Left ventricle myocardium superior (tissue), 1 donor: ENCODE measurements at places on chromosomes 3 and 15.

- DNase-seq = no peak
Measured at GRCh38 chr3:42532229-42532628, 29.8 kb downstream of the VIPR1 start.

DNA sequence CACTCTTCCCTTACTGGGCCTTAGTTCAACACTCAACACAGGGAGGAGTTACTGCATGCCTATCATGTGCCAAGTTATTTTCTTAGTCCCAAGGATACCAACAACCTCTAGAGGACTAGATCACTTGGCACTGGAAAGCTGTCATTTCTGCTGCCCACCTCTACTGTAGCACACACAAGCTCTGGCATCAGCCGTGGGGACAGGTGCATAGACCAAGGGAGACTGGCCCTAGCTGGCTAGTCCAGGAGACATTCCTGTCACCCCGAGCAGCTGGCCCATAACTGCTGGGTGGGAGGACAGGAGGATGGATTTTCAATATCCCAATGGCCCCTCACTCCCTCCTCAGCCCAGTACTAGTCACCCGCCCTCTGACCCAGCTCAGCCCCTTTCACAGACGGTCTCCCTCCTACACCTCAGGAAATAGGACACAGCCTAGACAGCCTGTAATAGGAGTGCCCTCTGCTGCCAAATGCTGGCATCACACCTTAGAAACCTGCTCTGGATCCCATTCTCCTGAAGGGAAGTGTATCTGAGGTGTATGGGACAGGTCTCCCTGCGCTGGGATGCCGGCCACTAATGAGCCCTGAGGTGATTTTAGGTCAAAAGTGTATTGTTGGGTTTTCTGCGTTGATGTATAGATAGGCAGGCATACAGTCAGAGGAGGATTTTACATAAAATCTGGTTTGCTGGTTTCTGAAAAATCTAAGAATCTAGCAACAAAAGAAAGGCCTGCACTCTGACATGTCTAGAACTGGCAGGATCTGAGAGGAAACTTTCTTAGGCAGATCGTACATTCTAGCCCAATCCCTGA is 3.4 kb upstream of the DZIP1L start:
- DNase-seq = peak; percentile 76

GRCh38 chr3:106729481-106729880 is 647.8 kb upstream of the CCDC54 start:
- no peak for DNase-seq

GRCh38 chr3:90011596-90011995 is 904.2 kb downstream of the EPHA3 start:
- no peak for DNase-seq

- DNase-seq = no peak
Measured at GRCh38 chr3:53612508-53612907, 118.1 kb downstream of the CACNA1D start.

GRCh38 chr3:32456429-32457130 is 46.1 kb downstream of the CMTM6 start:
- no peak for DNase-seq

DNA sequence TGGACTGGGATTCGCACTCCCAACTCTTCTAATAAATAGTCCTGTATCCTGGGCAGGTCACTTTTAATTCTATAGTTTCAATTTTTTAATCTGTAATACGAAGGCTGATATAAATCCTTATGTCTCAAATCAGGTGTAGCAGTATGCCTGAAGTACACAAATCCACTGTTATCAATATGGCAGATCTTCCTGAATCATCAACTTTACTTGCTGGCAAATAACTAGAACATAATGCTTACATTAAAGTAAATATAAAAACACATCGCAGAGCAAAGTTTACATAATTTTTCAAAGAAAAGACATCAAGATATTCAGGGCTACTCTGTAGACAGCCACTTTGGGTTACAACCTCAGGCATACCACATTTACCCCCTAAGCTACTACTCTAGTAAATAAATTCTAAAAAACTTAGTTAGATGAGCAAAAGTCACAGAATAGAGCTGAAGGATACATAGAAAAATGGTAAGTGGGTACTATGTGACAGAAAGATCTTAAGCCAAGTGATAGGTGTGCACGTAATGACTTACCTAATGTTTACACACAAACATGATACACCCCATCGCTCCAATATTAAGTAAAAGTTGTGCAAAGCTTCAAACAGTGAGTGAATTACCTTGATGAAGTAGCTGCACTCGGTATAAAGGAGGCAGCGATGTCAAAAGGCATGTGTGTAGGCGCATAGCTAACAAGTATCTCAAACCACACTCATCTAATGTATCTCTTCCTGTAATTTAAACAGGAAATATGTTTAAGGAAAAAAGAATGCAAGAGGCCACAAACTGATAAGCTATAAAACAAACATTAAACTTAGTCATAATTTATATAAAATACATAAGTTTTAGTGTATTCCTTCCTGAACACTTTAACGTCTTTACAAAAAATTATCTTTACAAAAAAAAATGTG is 127.9 kb downstream of the DMXL2 start:
- no peak for DNase-seq

DNA sequence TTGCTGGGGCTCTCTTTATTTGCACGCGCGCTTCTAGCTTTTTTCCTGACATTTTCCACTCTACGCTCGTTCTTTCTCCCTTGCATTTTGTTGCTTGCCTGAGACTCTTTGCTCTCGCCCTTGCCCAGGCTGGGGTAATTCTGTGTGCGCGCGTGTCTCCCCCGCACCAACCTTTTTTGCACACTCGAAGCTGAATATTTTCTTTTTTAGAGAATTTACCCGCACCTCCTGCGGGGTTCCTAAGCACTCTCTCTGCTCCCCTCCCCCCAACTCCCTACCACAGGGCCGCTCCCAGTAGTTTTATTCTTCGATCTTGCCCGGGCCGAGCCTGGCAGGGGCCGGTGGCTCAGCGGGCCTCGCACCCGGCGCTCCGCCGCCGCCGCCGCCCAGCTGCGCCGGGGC is 732 bp downstream of the FAM43A start:
- DNase-seq = no peak

GRCh38 chr3:144185276-144185675 is 213.7 kb downstream of the DIPK2A start:
- DNase-seq = no peak

- DNase-seq = no peak
Measured at GRCh38 chr3:29605845-29606244, 325.0 kb downstream of the RBMS3 start.

- peak; percentile 19 for DNase-seq
Measured at GRCh38 chr3:137761563-137762503, 2.3 kb upstream of the SOX14 start.

DNA sequence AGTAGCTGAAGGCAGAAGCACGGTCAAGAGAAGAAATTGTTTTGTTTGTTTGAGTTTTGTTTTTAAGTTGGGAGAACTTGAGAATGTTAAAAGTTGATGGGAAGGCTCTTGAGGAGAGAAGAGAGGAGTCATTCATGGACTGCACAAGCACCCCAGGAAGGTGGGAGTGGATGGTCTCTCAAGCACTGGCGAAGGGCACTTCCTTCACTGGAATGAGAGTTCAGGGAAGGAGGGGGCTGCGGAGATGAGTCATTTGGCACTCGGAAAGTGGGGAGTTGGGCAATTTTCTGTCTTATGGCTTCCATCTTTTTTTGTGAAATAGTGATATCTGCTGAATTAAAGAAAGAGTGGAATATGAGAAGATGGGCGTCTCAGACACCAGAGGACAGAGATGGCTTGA is 66.0 kb downstream of the ATP13A4 start:
- DNase-seq = no peak

DNA sequence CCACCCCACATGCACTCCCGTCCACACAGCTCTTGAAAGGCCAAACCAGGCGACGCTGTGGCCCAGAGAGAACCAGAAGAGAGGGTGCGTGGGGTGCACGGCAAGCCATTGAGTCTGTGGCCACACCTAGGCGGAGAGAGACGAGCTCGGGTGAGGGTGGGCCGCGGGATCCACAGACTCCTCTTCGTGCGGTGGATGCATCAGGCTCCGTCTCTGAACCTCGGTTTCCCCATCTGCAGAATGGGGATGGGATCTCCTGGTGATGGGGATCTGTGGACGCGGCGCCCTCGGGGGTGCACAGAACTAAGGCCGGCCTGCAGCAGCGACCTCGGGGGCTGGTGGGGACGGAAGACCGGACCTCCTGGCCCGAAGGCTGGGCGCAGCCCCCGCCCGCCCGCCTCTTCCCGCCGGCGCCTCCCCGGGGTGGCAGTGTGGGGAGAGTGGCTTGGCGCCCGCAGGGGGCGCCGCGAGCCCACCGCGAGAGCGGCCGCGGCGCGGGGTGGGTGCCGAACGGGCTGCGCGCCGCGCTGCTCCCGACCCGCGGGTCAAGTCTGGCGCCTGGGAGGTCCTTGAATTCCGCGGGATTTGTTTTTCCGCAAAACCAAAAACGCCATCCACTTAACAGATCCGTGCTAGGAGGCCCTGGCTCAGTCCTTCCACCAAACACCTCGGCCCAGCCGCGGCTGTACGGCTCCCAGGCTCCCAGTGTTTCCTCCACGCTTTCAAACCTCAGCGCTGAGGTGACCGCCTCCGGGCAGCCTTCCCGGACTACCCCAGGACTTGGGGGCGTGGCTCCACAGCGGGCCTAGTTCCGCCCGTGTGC is 13.2 kb upstream of the ADPGK start:
- peak; percentile 61 for DNase-seq

DNA sequence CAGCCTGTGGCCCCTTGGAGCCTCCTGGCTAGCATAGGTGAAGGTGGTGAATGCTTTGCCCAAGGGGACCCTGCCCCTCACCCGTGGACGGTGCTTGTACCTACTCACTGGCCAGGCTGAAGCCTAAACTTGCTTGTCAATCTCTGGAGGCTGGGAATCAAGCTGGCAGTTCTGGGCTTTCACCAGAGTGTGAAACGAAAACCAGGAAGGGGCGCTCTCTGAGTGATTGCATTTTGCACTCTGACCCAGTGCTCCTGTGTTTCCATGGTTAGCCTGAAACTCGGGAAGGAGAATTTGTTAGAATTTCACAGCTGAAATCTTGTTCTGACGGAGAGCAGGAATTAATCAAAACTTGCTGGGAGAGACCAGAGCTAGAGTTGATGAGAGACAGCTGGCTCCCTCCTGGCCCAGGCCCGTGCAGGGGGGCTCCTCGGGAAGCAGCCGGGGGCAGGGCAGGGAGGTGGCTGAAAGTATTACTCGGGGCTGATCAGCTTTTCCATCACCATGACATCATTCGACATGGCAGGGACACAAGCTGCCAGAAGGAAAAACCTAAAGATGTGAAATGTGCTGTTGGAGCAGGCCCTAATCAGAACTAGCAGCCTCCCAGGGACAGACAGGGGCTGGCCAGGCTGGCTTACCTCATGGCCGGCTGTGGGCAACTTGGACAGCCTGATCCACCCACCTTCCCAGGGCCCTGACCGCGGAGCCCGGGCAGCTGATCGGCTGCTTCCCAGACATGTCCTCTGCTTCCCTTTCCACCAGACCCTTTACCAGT is 323.6 kb upstream of the CTDSPL start:
- DNase-seq = peak; percentile 47

- peak; percentile 31 for DNase-seq
Measured at GRCh38 chr3:60992395-60992794, 258.9 kb downstream of the FHIT start.

DNA sequence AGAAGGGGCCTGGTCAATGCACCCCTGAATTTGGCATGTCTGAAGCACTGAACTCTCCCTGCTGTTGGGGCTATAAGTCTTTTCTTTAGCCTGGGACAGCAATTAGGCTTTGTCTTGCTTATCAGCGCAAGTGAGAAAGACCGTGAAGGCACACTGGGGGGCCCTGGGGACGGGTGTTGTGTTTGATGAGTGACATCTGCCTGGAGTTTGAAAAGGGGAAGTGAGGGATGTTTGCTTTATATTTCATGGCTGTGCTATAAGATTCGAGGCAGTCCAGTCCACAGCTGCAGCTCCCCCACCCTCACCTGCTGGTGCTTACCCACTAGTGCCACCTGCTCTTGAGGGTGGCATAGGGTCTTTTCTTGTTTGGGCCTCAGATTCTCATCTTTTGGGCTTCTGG is 44.8 kb downstream of the CEMIP start:
- no peak for DNase-seq

GRCh38 chr3:26273196-26273595 is 349.4 kb upstream of the LRRC3B start:
- DNase-seq = no peak

DNA sequence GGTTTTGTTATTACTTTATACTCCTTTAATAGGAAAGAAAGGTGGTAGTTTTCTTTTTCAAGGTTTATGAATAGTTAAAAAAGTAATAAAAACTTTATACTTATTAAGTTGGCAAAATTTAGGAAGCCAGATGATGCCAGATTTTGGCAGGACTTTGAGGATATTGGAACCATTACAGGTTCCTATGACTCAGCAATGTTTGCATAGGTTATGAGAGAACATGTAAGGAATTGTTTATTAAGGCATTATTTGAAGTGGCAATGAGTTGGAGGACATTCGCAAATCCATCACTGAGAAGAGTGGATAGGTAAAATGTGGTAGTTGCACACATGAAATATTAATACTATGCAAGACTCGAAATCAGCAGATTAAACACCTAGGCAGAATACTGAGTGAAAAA is 29.9 kb downstream of the CDAN1 start:
- no peak for DNase-seq

DNA sequence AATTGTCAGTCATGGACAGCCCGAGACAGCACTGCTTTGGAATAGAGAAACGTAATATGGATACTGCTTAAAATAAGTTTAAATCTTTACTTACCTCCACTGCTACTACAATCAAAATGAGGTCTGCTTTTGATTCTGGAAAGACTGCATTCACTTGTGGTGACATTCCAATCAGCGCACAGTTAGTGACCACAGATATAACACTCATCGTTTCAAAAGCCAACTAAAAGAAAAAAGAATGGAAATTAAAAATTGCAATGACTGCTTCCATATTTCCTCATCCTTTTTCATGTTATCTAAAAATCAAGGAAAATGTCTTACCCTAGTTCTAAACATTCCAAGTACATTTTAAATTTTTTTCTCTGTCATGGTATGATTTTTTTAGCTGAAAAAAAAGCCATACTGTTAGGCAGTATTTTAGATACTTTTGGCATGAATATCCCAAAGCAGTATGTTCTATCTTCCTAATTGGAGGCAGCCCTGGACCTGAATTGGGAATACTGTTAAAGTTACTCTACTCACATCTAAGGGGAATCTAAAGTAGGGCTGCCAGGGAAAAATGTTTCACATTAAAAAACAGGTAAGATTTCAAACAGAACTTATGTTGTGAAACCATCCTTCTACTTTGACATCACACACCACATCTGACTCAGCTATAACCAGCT is 72.1 kb downstream of the ANO10 start:
- no peak for DNase-seq

DNA sequence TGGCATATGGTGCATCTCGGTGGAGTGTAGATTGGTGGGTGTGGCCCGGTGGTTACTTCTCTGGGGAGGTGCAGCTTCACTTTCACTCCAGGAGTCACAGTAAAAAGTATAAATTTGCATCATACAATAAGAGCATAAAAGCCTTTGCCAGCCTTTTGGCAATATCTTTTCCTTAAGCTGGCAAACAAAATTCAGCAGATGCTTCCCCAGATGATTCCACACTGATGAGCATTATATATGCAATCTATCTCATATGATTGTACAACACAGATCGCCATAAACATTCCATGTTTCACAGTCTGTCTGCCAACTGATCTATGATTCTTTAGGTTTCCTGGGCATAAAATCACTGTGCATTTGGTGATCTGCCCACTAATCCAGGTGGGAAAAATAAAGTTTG is 120.2 kb upstream of the ALCAM start:
- no peak for DNase-seq

- DNase-seq = no peak
Measured at GRCh38 chr3:136604961-136605360, 147.2 kb downstream of the STAG1 start.
